Hematopoietic multipotent progenitor cell treated with erythropoietin and hydrocortisone succinate and interleukin-3 and kit ligand, for 6 days (in vitro differentiated cells): ENCODE measurements at places on chromosomes 1 and 21.

DNA sequence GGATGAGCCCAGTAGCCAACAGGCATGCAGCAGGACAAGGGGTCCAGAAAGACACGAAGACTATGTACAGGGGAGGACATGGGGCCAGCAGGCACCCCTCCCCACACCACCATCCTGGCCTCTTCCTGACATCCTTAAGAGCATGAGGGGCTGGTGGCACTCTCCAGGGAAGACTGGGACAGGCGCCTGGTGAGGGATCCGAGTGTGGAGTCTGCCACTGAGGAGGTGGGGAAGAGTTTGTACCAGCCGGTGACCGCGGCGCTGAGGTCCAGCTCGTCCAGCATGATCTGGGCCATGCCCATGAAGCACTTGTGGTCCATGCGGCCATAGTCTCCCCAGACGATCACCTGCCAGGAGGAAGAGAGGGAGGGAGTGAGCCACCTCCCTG is 39.1 kb downstream of the RIMS3 start:
- no peak for DNase-seq

DNA sequence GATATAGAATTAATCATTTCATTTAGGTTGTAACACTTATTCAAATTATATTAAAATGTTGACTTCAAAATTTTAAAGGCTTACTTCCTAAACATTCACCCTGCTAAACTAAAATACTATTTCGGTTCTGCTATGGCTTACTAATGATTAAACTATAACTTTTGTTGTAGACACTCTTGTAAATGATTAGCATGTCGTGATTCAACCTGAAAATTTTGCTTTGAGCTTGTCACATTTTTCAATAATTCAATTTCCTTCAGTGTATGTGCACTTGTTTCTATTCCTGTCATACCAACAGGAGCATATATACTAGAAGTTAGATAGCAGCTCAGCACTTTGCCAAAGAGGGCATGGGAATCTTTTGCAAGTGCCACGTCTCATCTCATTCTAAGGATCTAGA is 1018.8 kb downstream of the AMY1C start:
- DNase-seq: no peak

- DNase-seq: no peak
These were observed 8.4 kb upstream of the USP33 start for GRCh38 chr1:77768006-77768405.

DNA sequence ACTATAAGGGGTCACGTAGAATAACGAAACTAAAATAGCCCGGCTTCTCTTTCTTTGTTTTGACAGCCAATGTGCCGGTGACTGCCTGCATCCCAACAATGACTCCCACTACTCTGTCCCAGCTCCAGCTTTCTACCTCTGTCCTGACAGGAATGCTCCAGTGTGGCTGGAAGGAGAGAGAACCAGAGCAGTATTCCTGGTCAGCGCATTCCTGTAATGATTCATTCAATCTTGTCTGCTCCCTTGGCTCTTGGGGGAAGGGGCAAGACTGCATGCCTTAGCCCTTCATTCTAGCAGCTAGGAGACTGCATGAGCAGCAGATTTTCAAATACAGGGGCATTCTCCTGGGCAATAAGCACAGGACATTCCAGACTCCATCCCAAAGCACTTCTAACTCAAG is 132.1 kb upstream of the PRMT6 start:
- DNase-seq: no peak

- no peak for DNase-seq
These were observed 9.5 kb downstream of the TMEM222 start for GRCh38 chr1:27331426-27331825.

DNA sequence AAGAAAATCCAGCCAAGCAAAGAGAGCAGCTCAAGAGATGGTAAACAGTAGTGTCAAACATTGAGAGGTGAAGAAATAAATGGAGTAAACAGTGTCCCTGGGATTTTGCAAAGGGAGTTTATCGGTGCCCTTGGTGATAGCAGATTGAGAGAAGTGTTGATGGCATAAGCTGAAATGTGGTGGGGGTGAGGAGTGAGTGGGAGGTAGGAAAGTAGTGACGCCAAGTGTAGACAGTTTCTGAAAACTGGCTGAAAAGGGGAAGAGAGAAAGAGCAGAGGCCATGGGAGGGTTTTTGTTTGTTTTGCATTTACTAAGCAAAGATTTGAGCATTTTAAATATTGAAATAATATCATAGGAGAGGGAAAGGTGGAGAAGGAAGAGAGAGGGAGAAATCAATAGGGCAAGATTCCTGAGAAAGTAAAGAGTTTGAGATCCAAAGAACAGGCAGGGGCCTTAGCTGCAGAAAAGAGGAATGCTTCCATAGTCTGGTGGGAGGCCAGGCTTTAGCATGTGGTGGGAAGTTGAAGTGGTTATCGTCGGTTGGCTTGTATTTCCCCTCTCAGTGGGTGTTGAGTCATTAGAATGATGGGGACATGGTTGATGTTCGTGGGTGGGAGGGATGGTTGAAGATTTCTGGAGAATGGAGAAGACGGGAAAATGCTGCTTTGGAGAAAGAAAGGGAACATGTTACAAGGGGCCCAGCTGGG is 26.8 kb upstream of the RASAL2 start:
- DNase-seq: peak; percentile 20

GRCh38 chr1:98398092-98398491 is 263.4 kb upstream of the SNX7 start:
- peak; percentile 5 for DNase-seq

GRCh38 chr1:221716713-221717484 is 25.0 kb downstream of the DUSP10 start:
- DNase-seq: peak; percentile 72

DNA sequence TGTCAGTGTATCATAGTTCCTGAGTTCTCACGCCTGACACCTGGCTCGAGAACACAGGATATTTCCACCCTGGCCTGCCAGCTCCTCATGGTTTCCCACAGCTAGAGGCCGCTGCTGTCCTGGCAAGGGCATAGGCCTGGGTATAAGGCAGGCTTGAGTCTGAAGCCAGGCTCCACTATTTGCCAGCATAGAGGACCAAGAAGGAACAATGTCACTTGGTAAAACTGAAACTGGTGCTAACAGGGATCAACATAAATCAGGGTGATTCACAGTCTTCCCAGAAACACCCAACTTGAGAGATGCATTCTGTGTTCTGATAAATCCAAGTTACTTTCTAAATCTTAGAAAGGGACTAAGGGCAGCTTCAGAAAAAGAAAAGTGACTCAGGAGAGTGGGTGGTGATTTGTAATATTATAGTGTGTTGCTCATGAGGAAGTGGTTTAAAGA is 6.9 kb upstream of the S100A2 start:
- peak; percentile 87 for DNase-seq

DNA sequence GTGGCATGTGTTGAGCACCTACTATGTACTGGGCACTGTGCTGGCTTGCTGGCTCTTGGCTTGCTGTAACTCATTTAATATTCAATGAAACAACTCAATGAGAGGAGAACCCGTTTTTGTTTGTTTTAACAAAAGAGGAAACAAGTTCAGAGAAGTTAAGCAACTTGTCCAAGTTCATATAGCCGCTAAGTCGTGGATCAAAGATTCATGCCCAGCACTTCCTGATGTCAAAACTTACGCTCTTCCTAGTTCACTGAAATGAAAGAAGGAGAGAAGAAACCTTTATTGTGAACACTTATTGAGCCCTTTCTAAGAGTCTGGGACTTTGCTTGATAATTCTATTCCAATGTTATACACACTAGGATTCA is 475.9 kb downstream of the PTPRU start:
- no peak for DNase-seq

DNA sequence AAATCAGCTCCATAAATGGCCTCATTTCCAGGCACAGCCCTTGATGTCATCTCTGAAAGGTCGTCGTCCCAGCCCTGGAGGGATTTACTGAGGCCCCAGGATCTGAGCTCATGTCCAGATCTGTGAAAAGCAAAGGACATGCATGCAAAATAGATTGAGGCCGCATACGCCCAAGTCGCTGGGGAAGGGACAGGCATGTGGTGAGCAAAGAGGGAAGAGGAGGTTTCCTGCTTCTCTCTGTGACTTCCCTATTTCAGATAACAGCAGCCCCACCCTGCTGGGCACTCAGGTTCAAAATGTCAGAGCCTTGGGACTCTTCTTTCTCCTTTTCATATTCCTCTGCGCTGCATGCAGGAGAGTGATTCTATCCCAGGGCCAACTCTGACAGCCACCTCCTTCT is 197.2 kb downstream of the ADSS2 start:
- peak; percentile 81 for DNase-seq

DNA sequence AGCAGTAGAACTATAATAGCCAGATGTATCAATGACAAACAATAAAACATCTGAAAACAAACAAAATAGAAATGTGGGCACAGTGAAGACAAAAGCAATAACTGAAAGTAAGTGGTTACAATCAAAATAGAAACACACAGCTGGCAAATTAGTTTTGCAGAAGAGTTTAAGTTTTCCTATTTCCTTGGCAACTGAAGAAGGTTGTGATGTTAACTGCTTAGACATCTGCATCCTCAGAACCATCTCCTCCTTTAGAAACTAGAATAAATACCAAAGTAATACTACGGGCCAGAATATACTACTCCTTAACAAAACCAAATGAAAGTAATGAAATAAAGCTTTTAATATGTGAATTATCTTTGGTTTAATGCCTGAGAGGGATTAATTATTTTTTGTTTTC is 605.5 kb downstream of the LTN1 start:
- no peak for DNase-seq

- no peak for DNase-seq
These were observed 66.6 kb downstream of the BCAR3 start for GRCh38 chr1:93614986-93615581.
